ENCODE measurements at places on chromosomes 5 and 9.

DNA sequence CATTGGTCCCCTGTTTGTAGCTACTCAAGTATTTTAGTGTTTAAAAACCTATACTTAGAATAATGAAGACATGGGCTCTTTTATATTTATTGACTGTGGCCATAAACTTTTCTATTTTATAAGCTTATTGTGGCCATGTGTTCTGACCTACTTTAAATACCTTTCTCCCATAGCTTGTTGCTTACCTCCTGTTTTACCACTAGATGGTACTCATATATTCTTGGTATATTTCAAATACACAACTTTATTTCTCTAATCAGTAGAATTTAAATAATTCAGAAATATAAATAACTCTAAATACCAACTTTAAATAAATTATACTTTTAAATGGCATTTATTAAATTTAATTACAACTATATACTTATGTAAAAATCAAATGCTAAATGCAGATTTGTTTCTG lies 498.0 kb downstream of the PRDM9 start:
- DNase-seq: no peak

- DNase-seq: no peak
Observed at GRCh38 chr5:8350644-8351339, 481.8 kb downstream of the MTRR start.

- DNase-seq: no peak
Observed at GRCh38 chr9:94867281-94867841, 140.9 kb downstream of the AOPEP start.

- no peak for DNase-seq
Observed at GRCh38 chr5:113054899-113055298, 78.3 kb downstream of the DCP2 start.

- no peak for DNase-seq
Observed at GRCh38 chr9:30310711-30311110, 2073.7 kb upstream of the ACO1 start.

GRCh38 chr9:91258451-91258850 lies 103.3 kb downstream of the AUH start:
- no peak for DNase-seq

DNA sequence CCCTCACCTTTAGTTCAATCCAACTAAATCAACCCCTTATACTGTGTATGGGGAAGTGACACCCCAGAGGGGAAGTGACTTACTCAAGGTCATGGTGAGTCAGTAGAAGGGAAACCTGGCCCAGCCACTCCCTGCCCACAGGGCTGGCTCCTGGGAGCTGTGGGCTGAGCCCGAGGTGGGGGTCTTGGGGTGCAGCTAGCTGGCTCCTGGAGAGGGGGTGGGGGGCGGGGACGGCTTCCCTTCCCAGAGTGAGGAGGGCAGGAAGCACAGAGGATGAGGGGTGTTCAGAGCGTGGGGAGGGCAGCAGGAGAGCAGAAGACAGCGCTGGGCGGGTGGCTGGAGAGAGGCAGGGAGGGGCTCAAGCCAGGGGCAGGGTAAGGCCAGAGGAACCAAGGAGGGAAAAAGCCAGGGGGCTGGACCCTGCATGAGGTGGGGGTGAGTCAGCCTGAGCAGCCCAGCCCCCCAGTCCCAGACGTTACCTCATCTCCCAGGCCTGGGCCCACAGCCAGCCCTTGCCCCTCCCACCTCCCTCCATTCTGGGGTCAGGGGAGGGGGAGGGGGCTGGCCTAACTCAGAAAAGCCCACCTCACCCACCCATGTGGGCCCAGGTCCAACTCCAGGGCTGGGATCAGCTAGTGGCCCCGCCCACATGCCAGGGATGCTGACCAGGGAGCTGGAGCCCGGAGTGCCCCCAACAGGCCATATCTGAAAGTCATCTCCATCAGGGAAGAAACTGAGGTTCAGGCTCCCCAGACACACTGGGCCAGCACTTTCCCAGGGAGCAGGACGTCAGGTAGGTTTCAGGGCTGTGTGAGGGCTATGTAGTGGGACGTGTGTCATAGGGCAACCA lies 2.8 kb downstream of the PDLIM7 start:
- DNase-seq: no peak

- DNase-seq: no peak
Observed at GRCh38 chr9:89839449-89839848, 234.6 kb downstream of the GADD45G start.

- DNase-seq: peak; percentile 51
Observed at GRCh38 chr9:32581512-32582143, 8.7 kb upstream of the NDUFB6 start.

DNA sequence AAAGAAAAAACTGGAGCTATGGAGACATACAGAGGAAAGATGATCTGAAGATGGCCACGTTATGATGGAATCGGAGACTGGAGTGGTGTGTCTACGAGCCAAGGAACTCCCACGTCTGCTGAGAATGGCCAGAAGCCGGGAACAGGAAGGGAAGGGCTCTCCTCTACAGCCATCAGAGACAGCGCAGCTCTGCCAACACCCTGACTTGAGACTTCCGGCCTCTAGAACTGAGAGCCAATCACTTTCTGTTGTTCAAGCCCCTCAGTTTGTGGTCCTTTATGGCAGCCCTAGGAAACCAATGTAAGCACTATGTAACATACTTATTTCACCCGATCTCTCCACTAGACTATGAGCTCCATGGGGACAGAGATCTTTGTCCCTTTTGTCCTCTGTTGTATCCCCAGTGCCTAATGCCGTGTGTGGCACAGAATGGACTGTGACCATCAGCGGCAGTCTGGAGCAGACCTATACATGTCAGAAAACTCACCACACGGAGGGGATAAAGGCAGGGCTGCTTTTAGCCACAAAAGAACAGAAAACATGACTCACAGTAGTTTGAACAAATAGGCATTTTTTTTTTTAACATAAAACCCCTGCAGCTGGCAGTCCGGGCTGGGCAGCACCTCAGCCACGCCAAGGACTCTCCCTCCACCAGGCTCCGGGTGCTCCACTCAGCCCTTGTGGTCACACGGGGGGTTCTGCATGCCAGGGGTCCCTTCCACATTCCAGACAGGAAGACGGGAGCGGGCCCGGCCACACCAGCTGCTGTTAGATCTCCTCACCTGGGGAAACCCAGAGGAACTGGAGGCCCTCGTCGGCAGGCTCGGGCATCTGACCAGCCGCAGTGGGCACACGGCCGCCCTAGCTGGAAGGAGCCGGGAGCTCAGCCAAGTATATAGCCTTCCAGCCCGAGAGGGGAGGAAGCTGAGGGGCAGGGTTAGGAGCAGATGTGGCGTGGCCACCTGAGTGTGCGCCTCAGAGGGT lies 16.1 kb upstream of the MXD3 start:
- DNase-seq: no peak

DNA sequence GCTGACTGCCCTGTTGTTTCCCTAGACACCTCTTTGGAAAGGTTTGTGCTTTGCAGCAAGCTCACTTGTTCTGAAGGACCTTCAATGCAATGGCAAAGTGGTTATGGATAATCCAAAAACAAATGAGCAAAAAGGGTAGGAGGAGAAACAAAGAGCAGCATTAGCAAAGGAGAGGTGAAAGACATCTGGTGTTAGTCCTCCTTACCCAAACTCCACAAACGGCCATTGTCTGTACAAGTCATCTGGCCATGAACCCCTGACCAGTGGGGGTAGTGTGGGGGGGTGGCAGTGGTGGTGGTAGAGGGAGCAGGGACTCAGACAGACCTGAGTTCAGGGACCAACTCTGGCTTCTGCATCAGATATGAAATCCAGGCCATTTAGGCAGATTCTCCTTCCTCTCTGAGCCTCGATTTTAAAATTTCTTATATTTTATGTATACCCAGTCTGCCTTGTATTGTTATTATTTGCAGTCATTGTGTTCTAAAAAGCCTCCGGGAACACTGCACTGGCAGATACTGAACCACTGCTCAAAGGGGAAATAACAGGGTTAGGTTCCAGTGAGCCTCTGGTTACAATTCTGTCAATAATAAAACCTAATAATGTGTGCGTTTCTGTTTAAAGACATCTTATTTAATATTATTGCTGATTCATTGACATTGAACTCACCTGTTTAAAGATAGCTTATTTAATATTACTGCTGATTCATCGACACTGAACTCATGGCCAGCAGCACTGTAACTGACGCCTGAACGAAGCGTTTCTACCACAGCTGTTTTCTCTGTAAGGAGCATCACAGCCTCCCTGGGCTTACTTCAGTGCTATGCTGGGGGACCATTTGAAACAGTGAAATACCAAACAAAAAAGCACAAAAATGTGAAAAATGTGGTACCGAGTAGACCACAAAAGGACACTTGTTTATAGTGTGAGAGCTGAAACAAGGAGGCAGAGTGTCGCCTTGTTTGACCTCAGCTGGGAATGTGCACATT lies 156.0 kb downstream of the SEC61B start:
- no peak for DNase-seq

DNA sequence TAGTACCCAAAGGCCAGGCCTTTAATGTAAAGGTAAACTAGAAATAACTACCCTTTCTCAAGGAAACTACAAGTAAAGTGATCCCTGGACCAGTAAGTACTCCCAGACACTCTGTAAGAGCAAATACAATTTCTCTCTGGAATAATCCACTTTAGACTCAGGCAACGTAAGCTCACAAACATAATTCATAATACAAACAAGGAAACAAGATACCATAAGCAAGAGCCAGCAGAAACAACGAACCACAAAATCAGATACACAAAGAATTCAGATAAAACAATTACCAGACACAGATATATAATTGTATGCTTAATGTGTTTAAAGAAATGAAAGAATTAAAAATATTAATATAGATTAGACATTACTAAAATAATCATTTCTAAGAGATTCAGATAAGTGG lies 12.1 kb downstream of the ERAP1 start:
- DNase-seq: no peak

DNA sequence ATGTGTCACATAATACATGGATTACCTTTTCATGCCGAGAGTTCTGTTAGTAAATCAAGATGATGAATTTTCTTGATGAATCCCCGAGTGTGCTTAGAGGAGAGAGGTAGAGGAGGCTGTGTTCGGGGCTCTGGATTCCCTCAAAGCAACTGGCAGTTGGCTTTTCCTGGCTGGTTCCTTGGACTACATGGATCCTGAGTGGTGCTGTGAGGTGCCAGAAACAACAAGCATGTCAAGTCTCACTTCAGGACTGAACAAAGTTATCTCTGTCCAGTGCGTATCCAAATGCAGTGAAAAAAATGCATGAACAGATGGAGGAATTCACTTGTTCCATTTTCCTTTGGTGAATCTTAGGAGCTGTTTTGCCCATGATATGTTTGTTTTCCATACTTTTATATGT lies 231.7 kb downstream of the FBXL7 start:
- DNase-seq: no peak

DNA sequence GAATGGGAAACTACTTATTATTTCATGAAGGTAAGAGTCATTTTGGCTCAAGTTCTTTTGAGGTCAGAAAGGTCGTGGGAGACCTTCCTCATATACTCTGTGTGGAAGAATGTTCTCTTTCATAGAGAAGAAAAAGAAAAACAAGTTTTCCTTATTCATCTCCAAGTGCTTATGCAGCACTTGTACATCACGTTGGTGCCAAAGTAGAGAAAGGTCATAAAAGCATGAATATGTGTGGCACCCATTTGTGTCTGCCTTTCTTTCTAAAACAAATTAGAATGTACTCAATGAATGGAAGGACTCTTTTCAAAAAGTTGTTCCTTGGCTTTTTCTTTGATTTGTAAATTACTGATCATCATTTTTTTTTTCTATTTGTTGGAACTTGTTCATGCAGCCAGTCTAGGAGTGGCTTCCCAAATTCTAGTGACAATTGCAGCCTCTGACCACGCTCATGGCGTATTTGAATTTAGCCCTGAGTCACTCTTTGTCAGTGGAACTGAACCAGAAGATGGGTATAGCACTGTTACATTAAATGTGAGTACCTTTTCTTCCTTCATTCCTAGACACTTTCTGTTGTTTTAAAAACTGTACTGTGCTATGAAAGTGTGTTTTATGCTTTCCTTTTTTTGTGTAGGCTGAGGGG lies 122.4 kb downstream of the ADGRV1 start:
- no peak for DNase-seq

GRCh38 chr5:176548967-176549444 lies at the start of gene CDHR2:
TSS of gene CDHR2 (plus strand) at chr5:176549342. CDS start at chr5:176565353, 16,011 bp downstream.
- DNase-seq: no peak

- DNase-seq: no peak
Observed at GRCh38 chr5:138966236-138966985, 91.3 kb upstream of the LRRTM2 start.

DNA sequence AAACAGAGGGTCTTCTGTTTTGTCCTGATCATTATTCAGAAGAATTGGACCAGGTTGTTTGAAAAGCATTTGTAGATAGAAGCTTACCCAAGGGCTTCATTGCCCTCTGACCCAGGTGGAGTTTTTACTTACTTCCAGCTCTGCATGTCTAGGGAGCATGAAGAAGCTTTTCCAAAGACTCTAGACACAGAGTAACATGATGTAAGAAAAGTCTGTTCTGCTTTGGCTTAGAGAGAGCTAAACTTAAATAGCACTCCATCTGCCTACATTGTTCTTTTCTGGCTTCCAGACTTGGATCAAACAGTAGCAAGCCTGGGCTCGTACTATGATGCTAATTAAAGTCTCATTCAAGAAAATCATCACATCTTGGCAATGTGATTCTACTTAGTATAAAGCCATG lies 112.1 kb downstream of the SNCAIP start:
- no peak for DNase-seq

DNA sequence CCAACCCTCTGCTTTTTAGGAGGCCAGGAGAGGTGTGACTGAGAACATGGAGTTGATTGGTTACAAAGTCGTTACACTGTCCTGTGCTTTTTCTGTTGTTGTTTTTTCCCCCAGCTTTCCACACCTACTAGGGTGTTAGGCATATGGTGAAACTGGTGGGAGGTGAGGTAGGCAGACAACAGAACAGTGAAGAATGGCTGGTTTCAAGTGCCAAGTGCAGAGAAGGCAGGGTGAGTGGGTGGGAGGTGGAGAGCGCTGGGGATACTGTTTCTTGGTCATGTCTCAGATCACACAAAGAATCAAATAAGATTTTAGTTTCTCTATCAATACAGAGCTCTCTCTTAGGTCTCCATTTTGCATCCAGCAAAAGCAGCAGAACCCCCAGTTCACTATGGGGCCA lies 2.2 kb upstream of the SPTAN1 start:
- DNase-seq: no peak

- no peak for DNase-seq
Observed at GRCh38 chr9:125889476-125890419, 142.6 kb downstream of the PBX3 start.

DNA sequence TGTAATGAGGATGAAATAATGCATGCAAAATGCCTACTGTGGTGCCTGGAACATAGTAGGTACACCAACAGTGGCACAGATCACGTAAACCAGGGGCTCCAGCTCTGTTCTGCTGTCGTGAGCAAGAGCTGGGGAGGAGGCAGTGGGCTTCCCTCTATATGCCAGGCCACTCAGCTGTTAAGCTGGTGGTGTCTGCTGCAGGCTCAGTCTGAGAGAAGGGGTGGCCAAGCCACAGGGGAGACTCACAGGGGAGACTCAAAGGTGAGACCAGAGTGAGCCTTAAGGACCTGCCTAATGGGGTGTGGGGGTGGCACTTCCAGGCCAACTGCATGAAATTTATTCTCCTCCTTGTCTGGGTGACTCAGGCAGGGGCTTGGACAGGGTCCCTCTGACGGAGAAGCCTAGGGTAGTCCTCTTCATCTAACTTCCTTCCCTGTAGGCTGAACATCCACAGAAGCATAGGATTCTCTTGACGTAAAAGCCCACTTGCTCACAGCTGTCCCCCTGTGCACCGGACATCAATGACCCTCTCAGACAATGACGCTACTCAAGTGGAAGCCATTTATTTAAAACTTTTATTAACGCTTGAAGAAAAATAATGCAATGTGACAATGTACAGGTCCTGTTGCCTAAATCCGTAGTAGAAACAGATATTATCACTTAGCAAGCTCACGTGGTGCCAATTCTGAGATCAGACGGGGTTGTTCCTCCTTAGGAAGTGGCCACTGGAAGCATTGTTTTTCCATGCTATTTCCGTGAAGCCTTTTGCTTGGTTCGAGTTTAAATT lies 13.9 kb downstream of the STC2 start:
- DNase-seq: no peak
